T-helper 2 cell (primary cell): ENCODE measurements at places on chromosomes 11 and 22.

- no peak for DNase-seq
Measured at GRCh38 chr11:20050551-20051333, 109.5 kb downstream of the DBX1 start.

- DNase-seq, result peak; percentile 66
Measured at GRCh38 chr11:118436639-118437207, 431 bp downstream of the KMT2A start.

GRCh38 chr11:27427183-27427980 lies 45.2 kb downstream of the LGR4 start:
- no peak for DNase-seq

DNA sequence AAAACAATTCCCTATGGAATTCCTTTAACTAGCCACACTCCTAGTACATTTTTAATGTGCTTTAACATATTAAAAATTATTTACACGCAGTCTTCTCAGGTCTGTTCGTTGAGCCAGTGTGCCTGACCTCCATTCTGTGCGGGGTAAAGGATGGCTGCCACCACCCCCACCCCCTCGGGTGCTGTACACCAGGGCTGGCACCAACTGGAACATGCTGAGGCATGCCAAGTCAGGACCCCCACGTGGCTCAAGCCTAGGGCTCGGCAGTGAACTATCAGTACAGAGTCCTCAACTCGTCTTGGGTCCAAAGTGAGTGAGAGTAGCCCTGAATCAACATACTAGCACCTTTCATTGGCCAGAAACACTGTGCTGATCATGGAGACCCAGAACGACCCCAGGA lies 32.5 kb upstream of the PHF21B start:
- no peak for DNase-seq

DNA sequence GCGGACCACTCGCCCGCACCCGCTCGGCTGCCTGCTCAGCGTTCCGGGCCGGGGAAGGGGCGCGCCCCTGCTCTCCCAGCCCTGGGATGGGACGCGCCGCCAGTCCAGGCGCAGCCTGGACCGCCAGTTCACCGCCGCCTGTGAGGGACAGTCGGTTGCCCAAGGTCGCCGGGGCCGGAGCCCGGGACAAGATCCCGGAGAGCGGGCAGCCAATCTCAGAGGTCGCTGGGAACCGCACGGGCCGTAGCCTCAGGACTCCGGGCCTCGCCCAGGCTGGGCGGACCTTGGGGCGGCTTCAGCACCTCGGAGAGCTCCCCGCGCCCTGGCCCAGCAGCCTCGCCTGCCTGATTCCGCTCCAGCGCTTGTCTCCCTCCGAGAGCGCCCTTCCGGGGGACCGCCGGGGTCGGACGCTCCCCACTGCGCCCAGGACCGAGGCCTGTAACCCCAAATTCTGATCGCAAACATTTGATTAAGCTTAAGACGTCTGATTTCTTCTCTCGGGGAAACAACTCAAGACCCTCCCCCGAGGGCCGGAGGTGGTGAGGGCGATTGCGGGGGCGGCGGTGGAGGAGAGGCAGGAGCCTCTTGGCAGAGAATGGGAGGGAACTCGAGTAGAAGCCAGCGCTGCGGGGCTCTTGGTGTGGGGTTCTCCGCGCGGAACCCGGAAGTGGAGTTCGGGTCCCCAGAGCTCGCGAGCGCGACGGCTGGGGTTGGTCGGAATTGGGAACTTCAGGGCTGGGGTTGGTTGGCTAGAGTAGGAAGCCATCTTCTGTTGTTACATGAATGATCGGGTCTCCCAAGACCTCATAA lies 1.1 kb upstream of the CHRM4 start:
- peak; percentile 64 for DNase-seq

- no peak for DNase-seq
Measured at GRCh38 chr22:26318975-26319374, 110.1 kb upstream of the ASPHD2 start.

- no peak for DNase-seq
Measured at GRCh38 chr11:44555031-44555800, 10.2 kb upstream of the CD82 start.

DNA sequence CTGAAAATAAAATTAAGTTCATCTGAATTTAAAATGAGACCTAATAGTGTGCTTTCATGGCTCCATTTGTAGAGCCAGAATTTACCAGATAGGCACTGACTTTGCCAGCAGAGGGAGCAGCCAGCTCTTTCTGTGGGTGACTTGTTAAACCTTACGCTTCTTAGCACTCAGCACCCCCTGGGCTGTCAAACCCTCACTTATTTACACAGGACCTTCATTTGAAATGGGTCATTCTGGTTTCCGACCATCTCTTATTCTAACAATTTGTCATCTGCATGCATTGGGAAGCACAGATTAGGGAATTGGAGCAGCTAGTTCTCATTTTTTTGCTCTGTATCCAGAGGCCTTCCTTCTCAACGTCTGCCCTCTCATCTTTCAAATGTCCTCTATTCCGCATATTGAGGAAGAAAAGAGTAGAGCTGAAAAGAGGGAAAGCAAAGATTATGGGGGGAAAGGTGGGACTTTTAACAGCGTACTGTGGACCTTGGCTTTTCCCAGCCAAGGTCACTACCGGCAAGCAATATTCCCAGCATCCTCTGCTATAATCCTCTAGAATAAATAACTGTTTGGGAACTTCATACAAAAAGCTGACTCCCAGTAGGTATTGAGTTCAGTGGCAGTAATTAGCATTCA lies 3.1 kb downstream of the ASRGL1 start:
- DNase-seq, result peak; percentile 13

DNA sequence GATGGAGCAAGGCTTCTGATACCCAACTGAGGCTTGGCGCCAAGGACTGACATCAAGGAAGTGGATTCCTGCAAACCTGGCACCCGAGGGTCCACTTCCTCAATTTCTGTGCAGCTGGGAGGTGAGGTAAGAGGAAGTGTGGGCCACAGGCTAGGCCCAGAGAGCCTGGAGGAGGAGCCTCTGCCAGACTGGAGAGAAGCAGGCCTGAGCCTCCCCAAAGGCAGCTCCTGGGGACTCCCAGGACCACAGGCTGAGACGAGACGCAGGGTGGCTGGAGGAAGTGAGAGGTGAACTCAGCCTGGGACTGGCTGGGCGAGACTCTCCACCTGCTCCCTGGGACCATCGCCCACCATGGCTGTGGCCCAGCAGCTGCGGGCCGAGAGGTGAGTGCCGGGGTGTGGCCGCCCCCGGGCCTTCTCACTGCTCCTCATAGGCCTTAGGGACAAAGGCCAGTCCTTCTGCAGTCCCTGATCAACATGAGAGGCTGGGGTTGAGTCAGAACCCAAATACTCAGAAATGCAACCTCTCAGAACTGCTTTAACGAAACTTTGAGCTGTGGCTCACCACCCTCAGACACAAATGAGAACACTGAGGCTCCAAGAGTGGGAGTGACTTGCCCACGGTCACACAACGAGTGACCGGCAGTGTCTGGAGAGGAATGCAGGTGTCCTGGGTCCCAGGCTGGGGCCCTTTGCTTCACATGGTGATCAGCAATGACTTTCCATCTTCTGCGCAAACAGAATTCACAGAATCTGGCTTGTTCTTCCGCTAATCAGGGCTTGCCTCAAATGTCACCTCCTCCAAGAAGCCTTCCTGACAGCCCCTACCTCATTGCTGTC lies at the start of gene NCF4:
Gene NCF4 (plus strand): TSS at position 186 of the 839 bp plus-strand sequence. CDS start 166 bp downstream, at position 352.
- no peak for DNase-seq

- no peak for DNase-seq
Measured at GRCh38 chr11:134613646-134614045, 201.6 kb upstream of the B3GAT1 start.

DNA sequence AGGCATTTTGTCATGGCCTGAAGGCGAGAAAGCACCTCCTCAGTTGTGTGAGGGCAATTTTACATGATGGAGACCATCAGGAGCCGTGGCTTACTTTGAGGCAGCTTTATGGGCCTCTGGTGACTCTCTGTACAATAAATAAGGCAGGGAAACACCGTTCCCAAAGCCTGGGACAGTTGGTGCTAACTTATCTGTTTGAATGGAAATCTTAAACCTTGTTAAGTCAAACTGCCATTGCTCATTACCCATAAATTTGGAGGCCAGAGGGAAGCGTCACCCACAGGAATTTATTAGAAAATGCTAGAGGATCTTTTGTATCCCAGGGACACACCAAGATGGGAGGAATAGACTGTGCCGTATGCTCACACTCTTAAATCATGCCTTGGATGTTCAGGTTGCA lies 1156.9 kb downstream of the BRD1 start:
- no peak for DNase-seq

- DNase-seq, result no peak
Measured at GRCh38 chr11:34243600-34244464, 114.0 kb downstream of the ABTB2 start.

DNA sequence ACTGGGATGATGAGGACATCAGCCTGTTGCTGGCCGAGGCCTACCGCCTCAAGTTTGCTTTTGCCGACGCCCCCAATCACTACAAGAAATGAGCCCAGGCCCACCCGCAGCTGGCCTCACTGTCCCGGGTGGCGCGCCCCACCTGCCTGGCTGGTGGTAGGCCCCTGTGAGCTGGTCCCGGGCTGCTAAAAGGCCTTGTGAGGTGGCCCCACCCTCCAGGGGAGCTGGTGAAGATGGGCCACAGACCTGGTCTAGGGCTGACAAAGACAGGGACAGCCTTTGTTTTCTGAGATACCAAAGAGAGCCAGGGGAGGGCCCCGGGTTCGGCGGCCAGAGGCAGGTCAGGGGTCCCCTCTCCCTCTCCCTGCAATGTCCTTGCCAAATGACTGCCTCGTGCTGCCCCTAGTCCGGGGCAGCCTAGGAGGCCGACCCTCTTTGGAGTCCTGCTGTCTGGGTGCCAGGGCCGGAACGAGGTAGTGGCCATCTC lies 411.1 kb downstream of the TBC1D22A start:
- DNase-seq, result no peak

GRCh38 chr22:48065892-48066291 lies 1303.4 kb downstream of the TBC1D22A start:
- DNase-seq, result no peak
